ENCODE measurements at places on chromosomes 13 and 19.

GRCh38 chr13:25662516-25662915 is 290.7 kb downstream of the ATP8A2 start:
- H3K4me3 ChIP-seq = no peak overlapping the region
- H3K27ac ChIP-seq = no peak overlapping the region
- no peak for DNase-seq

DNA sequence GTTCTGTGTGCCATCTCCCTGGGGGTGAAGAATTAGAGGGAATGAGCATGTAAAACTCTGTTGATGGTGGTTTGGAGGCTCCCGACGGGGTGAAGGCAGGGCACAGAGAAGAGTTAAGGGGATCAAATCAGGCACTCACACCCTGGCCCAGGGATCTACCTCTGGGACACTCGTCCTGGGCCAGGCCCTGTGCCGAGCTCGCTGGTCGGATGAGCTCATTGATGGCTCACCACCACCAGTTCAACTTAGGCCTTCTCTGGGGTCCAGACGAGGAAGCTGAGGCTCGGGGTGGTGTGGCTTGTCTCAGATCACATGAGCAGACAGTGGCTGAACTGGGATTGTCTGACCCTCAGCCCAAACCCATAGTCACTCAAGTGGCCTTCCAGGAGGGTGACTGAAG is 1.6 kb downstream of the NACC1 start:
- H3K36me3 ChIP-seq = no peaks in the 10 kb centered on the region
- DNase-seq = no peak
- H3K4me1 ChIP-seq = peaks cover 18% of the 10 kb centered on the region

GRCh38 chr13:97468331-97468730 is 34.4 kb downstream of the RAP2A start:
- H3K4me3 ChIP-seq = no peak overlapping the region
- H3K36me3 ChIP-seq = no peaks in the 10 kb centered on the region
- DNase-seq = no peak
- H3K27ac ChIP-seq = no peak overlapping the region
- H3K4me1 ChIP-seq = peaks cover 8% of the 10 kb centered on the region

GRCh38 chr13:89822467-89822866 is 1525.0 kb upstream of the MIR17HG start:
- no peak for DNase-seq
- H3K4me1 ChIP-seq = no peaks in the 10 kb centered on the region
- H3K27me3 ChIP-seq = no peaks in the 10 kb centered on the region
- H3K27ac ChIP-seq = no peak overlapping the region
- no peak overlapping the region for H3K4me3 ChIP-seq
- H3K36me3 ChIP-seq = no peaks in the 10 kb centered on the region

GRCh38 chr19:40283414-40284250 is 1.5 kb downstream of the AKT2 start:
- peak; percentile 80 for DNase-seq
- H3K36me3 ChIP-seq = no peaks in the 10 kb centered on the region
- H3K4me3 ChIP-seq = peak overlapping the region; percentile 93
- peak overlapping the region; percentile 96 for H3K27ac ChIP-seq

- no peaks in the 10 kb centered on the region for H3K4me1 ChIP-seq
- no peak overlapping the region for H3K27ac ChIP-seq
- no peak for DNase-seq
- H3K27me3 ChIP-seq = no peaks in the 10 kb centered on the region
- H3K36me3 ChIP-seq = no peaks in the 10 kb centered on the region
- no peak overlapping the region for H3K4me3 ChIP-seq
Measured at GRCh38 chr13:43118521-43118920, 95.1 kb downstream of the DNAJC15 start.

DNA sequence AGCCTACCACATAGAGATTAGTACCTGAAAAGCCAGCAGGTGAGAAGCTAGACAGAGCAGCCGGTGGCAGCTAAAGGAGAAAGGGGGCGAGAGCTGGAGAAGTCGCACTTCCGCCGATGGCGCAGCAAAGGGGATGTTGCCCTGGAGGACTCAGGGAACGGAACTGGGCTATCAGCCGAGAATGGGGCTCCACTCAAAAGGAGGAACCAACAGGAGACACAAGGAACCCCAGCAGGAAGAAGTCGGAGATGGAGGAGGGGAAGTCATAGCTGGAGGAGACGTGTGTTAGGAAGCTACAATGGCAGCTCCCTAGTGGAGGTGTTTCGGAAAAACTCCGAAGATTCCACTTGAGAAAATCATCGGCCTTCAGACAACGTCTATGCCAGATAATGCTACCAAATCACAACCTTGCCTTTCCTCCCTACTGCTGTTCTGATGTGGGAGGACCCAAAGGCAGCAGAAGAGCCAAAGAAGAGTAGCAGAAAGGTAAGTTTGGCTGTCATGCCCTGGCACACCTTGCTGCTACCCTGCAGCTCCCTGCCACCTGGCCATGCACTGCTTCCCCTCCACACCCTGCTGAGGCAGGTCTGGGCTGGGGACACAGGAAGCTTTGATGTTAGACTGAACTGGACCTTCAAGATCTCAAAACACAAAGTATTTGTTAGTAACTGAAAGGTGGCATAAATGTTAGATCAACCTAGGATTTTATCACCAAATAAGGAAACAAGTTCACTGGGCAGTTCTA is 127.9 kb downstream of the DLEU7 start:
- H3K27me3 ChIP-seq = no peaks in the 10 kb centered on the region
- no peak overlapping the region for H3K27ac ChIP-seq
- H3K4me1 ChIP-seq = no peaks in the 10 kb centered on the region
- no peak for DNase-seq

Data from pancreas (tissue), 10 donors.